Occipital lobe (tissue), 3 donors: ENCODE measurements at places on chromosomes 4 and X. TPM values are rescaled to one million over a fixed set of nuclear protein-coding genes. Genes with fewer than 3 reads are reported as not detected.

DNA sequence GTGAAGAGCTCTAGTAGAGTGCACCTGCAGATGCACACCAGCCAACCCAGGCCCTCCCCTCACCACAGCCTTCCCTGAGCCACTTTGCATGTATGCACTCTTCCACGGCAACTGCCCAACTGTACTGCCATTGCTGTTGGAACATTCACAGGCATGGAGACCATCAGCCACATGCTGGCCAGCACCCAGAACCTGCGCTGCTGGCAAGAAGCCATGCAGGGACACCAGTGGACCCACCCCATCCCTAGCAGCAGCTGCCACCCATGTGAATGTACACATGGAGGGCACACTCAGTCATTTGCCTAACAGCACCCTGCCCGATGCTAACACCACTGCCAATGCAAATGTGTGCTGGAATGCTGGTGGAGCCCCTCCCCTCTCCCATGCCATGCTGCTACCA, 35.6 kb downstream of the FAM47B start:
- DNase-seq = no peak

GRCh38 chr4:4417886-4418285, 31.0 kb downstream of the NSG1 start:
- no peak for DNase-seq

DNA sequence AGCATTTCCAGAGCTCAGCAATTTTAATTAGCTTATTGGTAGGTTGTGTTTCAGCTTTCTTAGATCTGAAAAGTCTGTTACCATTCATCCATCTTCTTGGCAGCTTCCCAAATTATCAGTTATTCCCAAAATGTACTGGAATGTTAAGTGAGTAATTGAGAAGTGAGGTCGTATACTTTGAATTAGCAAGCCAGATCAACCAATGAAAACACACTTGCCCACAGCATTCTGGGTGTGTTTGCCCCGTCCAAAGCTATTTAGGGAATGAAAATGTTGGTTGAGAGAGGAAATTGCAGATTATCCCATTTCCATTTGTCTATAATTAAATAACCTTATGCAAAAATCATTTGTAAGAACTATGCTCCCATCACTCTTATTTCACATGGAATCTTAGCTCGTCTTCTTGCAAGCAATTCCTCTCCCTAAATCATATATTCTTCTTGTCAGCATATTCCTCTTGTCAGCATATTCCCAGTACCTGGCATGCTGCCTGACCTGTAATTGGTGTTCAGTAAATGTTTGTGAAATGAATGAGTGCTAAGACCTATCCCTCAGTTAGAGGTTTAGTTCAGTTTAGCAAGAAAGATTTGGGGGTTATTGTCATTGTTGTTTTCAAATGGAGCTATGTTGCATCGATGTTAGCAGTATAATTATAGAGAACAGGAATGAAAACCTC, 23.3 kb upstream of the ANTXR2 start:
- DNase-seq = no peak

DNA sequence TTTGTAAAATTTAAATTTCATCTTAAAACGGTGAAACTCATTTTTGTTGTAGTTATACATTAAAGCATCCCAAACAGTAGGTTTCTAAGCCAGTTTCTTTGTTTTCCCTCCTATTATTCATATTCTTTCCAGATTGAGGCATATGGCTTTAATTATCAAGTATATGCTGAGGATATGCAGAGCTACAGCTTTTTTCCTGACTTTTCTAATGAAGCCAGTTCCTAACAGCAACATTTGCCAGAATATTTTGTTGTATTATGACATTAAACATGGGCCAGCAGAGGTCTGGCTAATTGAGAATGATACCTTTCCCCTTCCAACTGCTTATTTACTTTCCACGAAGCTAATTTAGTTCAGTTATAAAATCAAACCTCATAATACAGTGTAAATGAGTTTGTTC, 75.3 kb downstream of the SLIT2 start:
- no peak for DNase-seq

GCNA gene
- 3.0 TPM for total RNA-seq

MAP3K15 gene
- 1.4 TPM for total RNA-seq

LETM1 gene
- total RNA-seq = 92.3 TPM
